Sigmoid colon (tissue), 7 donors: ENCODE measurements at places on chromosomes 16 and 17. TPM values are rescaled to one million over a fixed set of nuclear protein-coding genes. Genes with fewer than 3 reads are reported as not detected.

GRCh38 chr16:30744183-30744582 lies 4.0 kb upstream of the PHKG2 start:
- H3K4me1 ChIP-seq = no peaks in the 10 kb centered on the region
- H3K4me3 ChIP-seq = no peak overlapping the region
- H3K36me3 ChIP-seq = peaks cover 28% of the 10 kb centered on the region
- peak overlapping the region; percentile 59 for H3K27ac ChIP-seq
- H3K27me3 ChIP-seq = no peaks in the 10 kb centered on the region
- peak; percentile 87 for DNase-seq

- no peaks in the 10 kb centered on the region for H3K27me3 ChIP-seq
- peaks cover 83% of the 10 kb centered on the region for H3K4me1 ChIP-seq
- H3K36me3 ChIP-seq = no peaks in the 10 kb centered on the region
- no peak overlapping the region for H3K4me3 ChIP-seq
- DNase-seq = no peak
Observed at GRCh38 chr16:11907160-11907970, 8.4 kb downstream of the GSPT1 start.

The TLK2 gene
- 35.7 TPM for total RNA-seq

GRCh38 chr17:39200070-39200879 lies at the start of gene RPL19:
TSS of gene RPL19 (plus strand) at chr17:39200283. CDS start at chr17:39200345, 62 bp downstream.
- no peaks in the 10 kb centered on the region for H3K27me3 ChIP-seq
- peaks cover 59% of the 10 kb centered on the region for H3K4me1 ChIP-seq
- peaks cover 43% of the 10 kb centered on the region for H3K36me3 ChIP-seq

GRCh38 chr17:46814446-46814845 lies 4.0 kb downstream of the WNT3 start:
- no peak overlapping the region for H3K4me3 ChIP-seq
- DNase-seq = no peak
- no peaks in the 10 kb centered on the region for H3K36me3 ChIP-seq

DNA sequence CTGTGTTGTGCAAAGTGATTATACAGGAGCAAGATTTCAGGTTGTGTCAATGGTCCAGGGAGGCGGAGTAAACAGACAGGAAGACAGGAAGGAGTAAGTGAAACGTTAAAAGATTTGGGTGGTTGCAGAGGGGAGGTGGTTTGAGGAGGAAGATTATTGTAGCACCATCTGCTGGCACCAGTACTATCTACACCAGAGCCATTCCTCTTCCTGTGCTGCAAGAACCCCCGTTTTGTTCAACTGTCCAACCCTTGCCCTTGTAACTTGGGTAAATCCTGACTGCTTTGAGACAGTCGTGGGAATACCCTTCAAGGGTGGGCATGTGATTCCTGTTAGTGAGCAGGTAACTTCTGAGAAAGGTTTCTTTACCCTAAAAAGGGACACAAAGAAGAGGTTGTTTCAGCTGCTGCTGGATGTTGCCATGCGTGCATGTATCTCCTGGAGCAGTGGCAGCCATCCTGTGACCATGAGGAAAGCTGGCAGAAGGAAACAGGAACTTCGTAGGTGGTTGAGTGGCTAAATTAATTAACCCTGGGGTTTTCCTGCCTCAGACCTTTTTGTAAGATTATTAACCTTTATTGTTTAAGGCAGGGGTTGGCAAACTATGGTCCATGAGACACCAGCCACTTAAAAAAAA lies 124.1 kb downstream of the PRKCA start:
- DNase-seq = peak; percentile 27
- H3K4me1 ChIP-seq = peaks cover 73% of the 10 kb centered on the region
- no peaks in the 10 kb centered on the region for H3K36me3 ChIP-seq
- H3K27me3 ChIP-seq = no peaks in the 10 kb centered on the region

GRCh38 chr17:34584805-34585416 lies 5.5 kb downstream of the TMEM132E start:
- H3K36me3 ChIP-seq = no peaks in the 10 kb centered on the region
- DNase-seq = no peak
- no peak overlapping the region for H3K4me3 ChIP-seq
- peaks cover 69% of the 10 kb centered on the region for H3K27me3 ChIP-seq
